ENCODE measurements at places on chromosomes 4 and X.

DNA sequence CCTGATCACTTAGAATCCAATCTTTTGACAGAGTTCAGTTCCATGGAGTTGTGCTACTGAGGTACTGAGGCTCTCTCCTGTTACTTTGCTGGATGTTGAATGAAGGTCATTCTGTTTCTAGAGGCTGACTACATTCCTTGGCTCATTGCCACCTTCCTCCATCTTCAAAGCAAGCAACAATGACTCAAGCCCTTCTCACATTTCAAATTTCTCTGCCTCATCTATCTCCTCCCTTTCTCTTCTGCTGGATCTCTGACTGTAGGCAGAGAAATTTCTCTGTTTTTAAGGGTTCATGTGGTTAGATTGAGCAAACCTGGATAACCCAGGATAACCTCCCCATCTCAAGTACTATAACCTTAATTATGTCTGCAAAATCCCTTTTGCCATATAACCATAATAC is 775.4 kb downstream of the STPG2 start:
- peak; percentile 41 for DNase-seq

- DNase-seq, result no peak
These were observed 11.3 kb downstream of the HMX1 start for GRCh38 chr4:8860096-8860891.

GRCh38 chrX:65841263-65841662 is 173.8 kb downstream of the MSN start:
- no peak for DNase-seq

DNA sequence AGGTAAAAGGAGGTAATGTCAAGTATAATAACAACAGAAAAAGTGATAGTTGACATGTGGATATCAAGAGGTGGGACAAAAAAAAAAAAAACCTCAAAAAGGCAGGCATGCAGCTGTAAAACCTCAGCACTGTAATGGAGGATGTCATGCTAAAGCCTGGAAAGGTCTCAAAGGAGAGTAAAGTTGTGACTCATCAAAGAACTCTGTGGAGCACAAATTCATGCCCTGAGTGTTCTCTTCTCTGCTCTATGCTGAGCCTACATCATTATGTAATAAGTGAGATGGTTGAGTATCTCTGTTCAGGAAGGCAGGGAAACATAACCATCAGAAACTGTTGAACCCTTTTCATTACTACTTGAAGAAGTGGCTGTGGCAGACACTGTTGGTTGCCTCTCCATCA is 597.8 kb downstream of the BCOR start:
- DNase-seq, result no peak

- DNase-seq, result no peak
These were observed 21.3 kb upstream of the PDGFC start for GRCh38 chr4:156992943-156993342.

DNA sequence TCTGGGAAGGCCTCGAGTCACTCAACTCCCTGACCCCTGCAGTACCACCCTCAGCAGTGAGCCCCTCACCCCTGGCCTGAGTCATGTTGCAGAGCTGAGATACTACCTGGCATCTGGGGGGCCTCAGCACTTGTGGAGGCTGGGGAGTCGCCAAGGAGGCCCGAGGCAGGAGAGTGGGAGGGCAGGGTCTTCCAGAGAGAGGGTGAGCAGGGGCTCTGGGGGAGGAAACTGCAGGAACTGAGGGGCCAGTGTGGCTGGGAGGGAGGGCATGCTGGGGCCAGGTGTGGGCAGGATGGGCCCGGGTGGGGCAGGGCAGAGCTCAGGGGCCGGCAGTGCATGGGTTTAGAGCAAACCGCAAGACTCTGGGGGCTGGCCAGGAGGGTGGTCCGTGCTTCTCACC is 59.7 kb downstream of the SORCS2 start:
- DNase-seq, result no peak

DNA sequence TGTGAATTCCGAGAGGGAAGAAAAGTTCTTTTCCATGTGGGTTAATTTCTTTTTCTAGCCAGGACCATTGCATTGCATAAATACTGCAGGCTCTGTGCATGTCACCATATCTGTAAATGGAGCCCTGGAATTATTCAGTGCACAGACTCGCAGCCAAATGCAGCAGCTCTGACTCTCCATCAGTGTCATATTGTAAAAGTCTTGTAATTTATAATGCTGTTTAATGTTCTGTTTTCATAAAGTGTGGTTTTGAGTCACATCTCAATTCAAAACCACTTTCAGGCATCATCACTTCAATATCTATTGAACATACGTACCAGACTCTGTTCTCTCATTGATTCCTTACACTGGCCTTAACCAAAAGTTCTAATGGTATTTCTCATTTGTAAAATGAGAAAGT is 193.9 kb upstream of the RPL34 start:
- DNase-seq, result no peak

GRCh38 chrX:15349046-15349445 is 13.7 kb upstream of the PIGA start:
- DNase-seq, result peak; percentile 76

GRCh38 chrX:102345916-102346315 is 93.9 kb downstream of the NXF2B start:
- no peak for DNase-seq

DNA sequence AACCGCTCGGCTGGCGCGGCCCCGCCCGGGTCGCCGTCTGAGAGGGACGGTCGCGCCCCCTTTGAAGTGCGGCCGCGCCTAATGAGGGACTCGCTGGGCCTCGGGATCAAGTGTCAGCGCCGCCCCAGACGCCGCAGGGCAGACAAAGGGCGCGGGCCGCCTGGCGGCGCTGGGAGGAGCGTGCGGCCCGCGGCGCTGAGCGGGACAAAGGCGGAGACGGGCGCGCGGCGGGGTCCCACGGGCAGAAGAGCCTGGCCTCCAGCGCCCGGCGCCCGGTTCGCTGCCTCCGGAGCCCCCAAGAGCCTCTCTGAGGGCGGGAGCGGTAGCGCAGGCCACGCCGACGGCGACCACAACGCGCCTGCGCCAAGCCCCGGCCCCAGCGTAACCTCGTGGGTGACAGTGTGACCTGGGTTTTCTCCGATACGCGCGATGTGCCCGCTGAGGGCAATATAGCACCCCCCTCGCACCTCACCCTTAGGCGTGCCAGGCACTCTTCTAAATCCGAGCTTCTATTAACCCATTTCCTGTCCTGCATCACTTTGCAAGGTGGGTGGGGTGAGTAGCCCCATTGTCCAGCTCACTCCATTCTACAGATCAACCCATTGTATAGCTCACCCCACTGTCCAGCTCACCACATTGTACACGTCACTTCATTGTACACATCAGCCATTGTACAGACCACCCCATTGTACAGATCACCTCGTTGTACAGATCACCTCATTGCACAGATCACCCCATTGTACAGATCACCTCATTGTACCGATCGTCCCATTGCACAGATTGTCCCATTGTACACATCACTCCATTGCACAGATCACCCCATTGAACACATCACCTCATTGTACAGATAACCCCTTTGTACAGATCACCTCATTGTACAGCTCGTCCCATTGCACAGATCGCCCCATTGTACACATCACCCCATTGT is 33.7 kb upstream of the STX18 start:
- DNase-seq, result no peak

DNA sequence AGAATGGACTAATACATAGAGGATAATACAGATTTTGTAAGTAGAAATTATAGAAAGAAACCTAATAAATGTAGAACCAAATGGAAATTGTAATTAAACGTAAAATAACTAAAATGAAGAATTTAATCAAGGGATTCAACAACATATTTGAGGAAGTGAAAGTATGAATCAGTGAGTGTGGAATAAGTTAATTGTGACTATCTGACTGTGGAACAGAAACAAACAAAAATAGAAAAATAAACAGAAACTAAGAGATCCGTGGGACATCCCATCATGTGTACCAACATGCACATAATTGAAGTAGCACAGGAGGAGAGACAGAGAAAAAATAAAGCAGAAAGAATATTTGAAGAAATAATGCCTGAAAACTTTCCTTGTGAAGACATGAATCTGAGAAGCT is 208.6 kb upstream of the TACR3 start:
- no peak for DNase-seq

GRCh38 chr4:171221181-171221580 is 592.0 kb upstream of the GALNTL6 start:
- DNase-seq, result no peak

DNA sequence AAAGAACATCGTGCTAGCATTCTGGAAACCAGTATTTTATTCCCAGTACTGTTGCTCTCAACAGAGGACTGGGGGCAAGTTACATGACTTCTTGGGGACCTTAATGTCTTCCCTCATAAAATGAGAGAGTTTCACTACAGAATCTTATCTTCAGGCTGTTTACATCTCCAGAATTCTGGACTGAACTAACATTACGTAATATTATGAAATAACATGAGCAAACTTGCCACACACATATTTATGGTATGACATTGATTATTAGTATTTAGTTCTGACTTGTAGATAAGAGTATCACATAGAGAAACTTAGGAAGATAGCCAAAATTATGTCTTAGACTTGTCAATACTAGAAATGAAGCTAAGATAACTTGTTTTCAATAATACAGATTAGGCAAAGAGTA is 68.0 kb downstream of the NFKB1 start:
- peak; percentile 41 for DNase-seq

GRCh38 chr4:19486400-19486799 is 765.3 kb upstream of the SLIT2 start:
- no peak for DNase-seq

- no peak for DNase-seq
These were observed 488.2 kb downstream of the GRID2 start for GRCh38 chr4:92791871-92792440.

GRCh38 chr4:128227991-128228571 is 59.5 kb downstream of the PGRMC2 start:
- DNase-seq, result peak; percentile 4

All from OCI-M1 (cell line).